ENCODE measurements at places on chromosomes 7 and 10.

- no peak for DNase-seq
Observed at GRCh38 chr10:47035171-47035818, 124.1 kb downstream of the PTPN20 start.

GRCh38 chr10:102352066-102352715 lies 43.3 kb upstream of the NFKB2 start:
- peak; percentile 84 for DNase-seq

GRCh38 chr7:35415411-35415822 lies 161.5 kb upstream of the TBX20 start:
- no peak for DNase-seq

DNA sequence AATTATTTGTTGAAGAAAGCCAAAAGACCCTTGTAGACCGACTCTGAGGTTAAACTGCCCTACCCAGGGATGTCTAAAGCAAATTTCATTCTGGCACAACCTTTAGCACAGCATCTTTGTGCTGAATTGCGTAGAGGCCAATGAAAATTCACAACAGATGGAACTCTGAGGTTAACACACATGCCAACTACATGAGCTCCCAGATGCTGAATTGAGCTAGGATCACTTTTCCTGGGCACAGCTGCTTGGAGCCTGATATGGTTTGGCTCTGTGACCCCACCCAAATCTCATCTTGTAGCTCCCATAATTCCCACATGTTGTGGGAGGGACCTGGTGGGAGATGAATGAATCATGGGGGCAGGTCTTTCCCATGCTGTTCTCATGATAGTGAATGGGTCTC lies 158.0 kb upstream of the PTN start:
- DNase-seq, result no peak

- DNase-seq, result no peak
Observed at GRCh38 chr10:70031215-70031614, 21.4 kb upstream of the MACROH2A2 start.

Measured in stimulated activated effector memory CD8-positive, alpha-beta T cell treated with anti-CD3 and anti-CD28 coated beads, Interleukin-12 subunit alpha, Interleukin-12 subunit beta, amount 100 ng/mL, for 72 hours (primary cell).